ENCODE measurements at places on chromosomes 1 and 21.
A peak's percentile ranks its signal among the peaks of the same experiment; 100 is the strongest.

DNA sequence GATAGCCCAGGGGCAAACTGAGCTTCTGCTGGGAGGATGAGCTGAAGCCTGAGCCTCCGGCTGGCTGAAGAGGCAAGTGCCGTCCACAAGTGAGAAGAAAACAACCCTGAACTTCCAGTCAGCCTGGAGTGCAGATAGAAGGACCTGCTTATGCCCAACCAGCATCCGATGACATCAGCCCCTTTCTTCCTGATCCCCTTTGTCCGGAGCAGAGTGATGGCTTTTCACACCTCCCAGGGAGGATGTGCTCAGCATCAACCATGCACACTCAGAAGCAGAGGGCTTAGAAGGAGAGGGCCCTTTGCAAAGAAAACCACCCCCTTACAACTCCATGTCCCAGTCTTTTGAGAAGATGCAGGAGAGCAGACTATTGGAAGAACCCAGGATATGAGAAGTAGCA is 23.7 kb upstream of the REG4 start:
- DNase-seq: no peak

DNA sequence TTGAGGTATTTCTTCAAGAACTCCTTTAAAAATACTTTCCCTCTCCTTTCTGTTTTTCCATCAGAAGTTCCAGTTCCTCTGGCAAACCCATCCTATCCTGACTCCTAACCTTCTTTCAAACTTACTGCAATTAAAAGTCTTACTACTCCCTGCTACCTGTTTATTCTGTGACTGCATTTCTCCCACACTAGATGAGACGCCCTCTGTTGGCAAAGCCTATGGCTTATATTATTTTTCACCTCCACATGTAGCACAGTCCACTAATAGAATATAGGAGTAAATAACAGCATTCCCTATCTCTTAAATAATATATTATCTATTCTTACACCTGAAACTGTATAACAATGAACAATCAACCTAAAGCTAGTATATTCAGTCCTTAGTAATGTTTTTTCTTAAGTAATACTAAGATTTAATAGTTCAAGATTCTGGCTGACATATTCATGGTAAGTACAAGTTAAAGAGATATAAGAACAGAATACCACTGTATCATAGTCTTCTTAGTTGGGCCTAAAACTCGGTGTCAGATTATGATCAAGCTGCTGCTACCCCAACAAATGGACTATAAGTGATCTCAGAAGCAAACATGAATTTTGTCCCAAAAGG is 54.8 kb downstream of the RAB3GAP2 start:
- DNase-seq: peak; percentile 21

- DNase-seq: no peak
Measured at GRCh38 chr21:25809013-25809412, 74.2 kb downstream of the GABPA start.

GRCh38 chr21:43766734-43767497 is 9.2 kb downstream of the CSTB start:
- no peak for DNase-seq

GRCh38 chr1:226823643-226824042 is 46.8 kb upstream of the PSEN2 start:
- no peak for DNase-seq

Data from CD4-positive, alpha-beta T cell treated with Interleukin-17A for 1 hour (primary cell).